A549 treated with Hydrocortisone at 1 μM for 4 hours (cell line): ENCODE measurements at places on chromosomes 13 and 19. TPM values are rescaled to one million over a fixed set of nuclear protein-coding genes. Genes with fewer than 3 reads are reported as not detected.

LATS2 gene
- total RNA-seq, result 10.7 to 12.2 TPM (median 11.2 TPM) in 5 replicates

FREM2 gene
- total RNA-seq, result not detected in 5 replicates

IZUMO2 gene
- total RNA-seq, result not detected in 5 replicates

TTC9B gene
- total RNA-seq, result 0.16 to 0.79 TPM (median 0.45 TPM) in 5 replicates

PGLYRP2 gene
- total RNA-seq, result 0.10 TPM in 1 of 5 replicates, not detected in the others

PLPPR3 gene
- 2.5 to 5.6 TPM (median 3.7 TPM) in 5 replicates for total RNA-seq

CAPN12 gene
- total RNA-seq, result 4.9 to 7.4 TPM (median 6.4 TPM) in 5 replicates

PSG5 gene
- 0.40 to 0.95 TPM (median 0.58 TPM) in 5 replicates for total RNA-seq

PRTN3 gene
- 0.14 to 0.46 TPM (median 0.43 TPM) in 5 replicates for total RNA-seq

KIRREL2 gene
- total RNA-seq, result 0.43 to 0.63 TPM (median 0.50 TPM) in 5 replicates

SIGLEC11 gene
- 0.07 to 0.13 TPM (median 0.07 TPM) in 5 replicates for total RNA-seq

F10 gene
- total RNA-seq, result 0.31 TPM in 1 of 5 replicates, not detected in the others

GSX1 gene
- total RNA-seq, result not detected in 5 replicates

FCAR gene
- total RNA-seq, result not detected in 5 replicates

CEACAM1 gene
- total RNA-seq, result 1.7 to 2.7 TPM (median 2.0 TPM) in 5 replicates

VSTM1 gene
- total RNA-seq, result 0.60 to 1.2 TPM (median 0.73 TPM) in 4 of 5 replicates, not detected in the other

CYP4F2 gene
- total RNA-seq, result 0.06 to 0.17 TPM (median 0.17 TPM) in 4 of 5 replicates, not detected in the other
